NCI-H1436 treated with DMSO at 0.1 percent for 48 hours (cell line): ENCODE measurements at places on chromosomes 1 and 21.
A peak's percentile ranks its signal among the peaks of the same experiment; 100 is the strongest.

DNA sequence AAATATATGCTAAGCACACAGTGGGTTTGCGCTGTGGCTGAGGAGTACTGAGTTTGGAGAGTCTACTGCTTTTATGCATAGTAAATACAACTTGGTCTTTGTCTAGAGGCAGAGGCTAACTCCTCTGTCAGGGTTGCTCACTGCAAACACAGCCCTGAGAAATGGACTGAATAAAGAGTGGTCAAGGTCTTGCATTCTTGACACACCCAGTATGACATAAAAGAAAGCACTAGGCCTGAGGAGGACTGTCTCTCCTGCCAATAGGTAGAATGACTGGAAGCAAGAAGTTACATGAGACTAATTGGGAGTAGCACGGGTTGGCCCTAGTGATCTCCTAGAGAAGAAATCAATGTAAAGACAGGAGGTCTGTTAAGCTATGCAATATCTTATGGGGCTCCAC is 367.2 kb upstream of the B3GALT2 start:
- no peak for DNase-seq

GRCh38 chr1:220872296-220872695 is 6.9 kb upstream of the HLX start:
- no peak for DNase-seq

GRCh38 chr1:162215902-162216301 is 146.4 kb downstream of the NOS1AP start:
- DNase-seq = no peak

- DNase-seq = no peak
Observed at GRCh38 chr1:248823517-248824001, 2.2 kb downstream of the SH3BP5L start.

GRCh38 chr1:55088413-55088812 is 49.1 kb downstream of the PCSK9 start:
- no peak for DNase-seq

GRCh38 chr1:224881762-224882211 is 47.7 kb upstream of the DNAH14 start:
- DNase-seq = no peak

DNA sequence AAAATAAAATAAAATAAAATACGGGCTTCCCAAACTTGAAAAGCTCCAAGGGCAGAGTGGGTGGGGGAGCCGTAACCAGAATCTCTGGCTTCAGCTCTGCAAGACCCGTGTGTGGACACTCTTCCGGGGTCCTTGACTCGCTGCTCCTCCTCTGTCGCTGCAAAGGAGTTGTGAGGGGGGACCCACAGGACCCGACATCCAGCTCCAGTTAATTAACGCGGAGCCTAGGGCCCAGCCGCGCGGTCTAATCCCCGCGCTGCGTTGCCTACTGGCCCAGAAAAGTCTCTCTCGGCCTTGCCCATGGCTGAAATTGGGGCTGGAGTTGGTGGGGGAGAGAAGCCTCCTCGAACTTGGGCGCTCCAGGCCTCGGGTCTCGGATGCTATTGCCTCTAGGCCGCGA is 1.8 kb downstream of the LMX1A start:
- DNase-seq = no peak

- no peak for DNase-seq
Observed at GRCh38 chr1:182135946-182136345, 74.4 kb upstream of the ZNF648 start.

GRCh38 chr1:211495584-211495983 is 3.6 kb upstream of the RD3 start:
- no peak for DNase-seq

DNA sequence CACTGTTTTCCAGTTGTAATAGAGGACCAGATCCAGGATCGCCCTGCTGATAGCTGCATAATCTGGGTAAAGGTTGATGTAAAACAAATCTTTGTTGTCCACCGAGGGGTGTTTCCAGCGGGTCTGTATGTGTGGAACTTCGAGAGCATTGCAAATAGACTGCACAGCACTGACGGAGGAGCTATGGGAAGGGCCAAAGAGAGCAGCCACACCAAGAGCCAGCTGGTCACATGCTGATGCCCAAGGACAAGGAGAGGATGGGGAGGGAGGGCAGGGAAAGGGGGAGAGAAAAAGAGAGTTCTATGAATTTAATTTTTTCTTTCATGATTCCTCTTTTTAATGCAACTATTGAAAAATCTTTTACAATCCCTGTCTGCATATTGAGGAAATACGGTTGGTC is 250.0 kb downstream of the GRIK1 start:
- no peak for DNase-seq

GRCh38 chr1:7388141-7388487 is 383.0 kb upstream of the VAMP3 start:
- no peak for DNase-seq

DNA sequence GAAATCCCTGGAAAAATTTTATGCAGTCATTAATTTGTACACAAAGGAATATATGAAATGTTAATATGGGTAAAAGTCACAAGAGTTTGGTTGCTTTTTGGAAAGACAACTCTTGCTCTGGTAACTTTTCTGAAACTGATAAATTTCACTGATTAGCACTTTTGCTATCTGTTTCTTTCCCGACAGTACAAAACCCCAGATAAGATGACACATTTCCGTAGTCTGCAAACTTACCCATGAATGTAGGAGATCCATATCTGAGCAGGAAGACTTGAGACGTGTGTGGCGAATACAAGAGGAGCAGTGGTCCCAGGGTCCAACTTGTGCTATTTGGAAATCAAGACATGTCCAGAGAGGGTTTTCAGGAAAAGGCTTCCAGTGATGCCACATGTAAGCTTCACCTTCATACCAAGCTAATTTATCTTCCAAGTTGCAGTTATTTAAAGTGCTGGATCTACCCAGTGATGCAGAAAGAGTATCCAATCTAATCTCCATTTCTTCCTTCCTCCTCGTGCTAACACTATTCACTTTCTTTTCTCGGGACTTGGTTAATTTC is 35.9 kb upstream of the SAMSN1 start:
- no peak for DNase-seq

DNA sequence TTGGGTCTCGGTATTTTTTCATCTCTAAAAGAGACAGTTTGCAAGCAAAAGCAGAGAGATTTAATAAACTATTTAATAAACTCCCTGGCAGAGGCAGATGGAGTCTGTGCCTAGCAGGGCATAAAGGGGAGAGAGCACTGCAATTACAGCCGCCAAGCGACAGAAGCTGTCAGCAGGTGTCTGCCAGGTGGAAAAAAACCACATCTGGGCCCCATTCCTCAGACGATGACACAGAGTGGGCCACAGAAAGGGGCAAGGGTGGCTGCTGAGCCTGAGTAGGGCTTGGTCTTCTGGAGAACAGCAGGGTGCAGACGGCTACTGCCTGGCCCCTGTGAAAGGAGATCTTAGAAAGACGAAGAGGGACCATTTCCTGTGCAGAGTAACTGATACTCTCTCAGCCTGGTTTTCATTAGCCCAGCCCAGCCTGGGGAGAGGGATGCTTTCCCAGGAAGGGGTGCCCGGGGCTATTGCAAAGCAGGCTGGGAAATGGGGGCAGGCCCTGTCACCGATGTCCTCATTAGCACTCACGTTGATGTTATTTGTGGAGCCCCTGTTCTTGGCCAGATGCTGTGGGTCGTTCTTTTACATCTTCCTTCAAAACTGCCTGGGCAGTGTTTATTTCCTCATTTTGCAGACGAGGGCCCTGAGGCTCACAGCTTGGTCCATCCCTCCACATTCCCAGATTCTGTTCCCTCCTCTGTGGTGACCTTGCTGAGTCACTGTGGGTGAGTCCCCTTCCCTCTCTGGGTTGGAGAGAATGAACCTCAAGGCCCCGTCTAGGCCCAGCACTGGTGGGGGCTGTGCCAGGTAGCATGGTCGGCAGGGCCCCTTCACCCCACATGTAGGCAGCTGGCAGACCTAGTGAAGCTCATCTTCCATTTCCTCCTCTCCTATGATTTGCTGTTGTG is 472.7 kb downstream of the PTPRU start:
- peak; percentile 72 for DNase-seq

DNA sequence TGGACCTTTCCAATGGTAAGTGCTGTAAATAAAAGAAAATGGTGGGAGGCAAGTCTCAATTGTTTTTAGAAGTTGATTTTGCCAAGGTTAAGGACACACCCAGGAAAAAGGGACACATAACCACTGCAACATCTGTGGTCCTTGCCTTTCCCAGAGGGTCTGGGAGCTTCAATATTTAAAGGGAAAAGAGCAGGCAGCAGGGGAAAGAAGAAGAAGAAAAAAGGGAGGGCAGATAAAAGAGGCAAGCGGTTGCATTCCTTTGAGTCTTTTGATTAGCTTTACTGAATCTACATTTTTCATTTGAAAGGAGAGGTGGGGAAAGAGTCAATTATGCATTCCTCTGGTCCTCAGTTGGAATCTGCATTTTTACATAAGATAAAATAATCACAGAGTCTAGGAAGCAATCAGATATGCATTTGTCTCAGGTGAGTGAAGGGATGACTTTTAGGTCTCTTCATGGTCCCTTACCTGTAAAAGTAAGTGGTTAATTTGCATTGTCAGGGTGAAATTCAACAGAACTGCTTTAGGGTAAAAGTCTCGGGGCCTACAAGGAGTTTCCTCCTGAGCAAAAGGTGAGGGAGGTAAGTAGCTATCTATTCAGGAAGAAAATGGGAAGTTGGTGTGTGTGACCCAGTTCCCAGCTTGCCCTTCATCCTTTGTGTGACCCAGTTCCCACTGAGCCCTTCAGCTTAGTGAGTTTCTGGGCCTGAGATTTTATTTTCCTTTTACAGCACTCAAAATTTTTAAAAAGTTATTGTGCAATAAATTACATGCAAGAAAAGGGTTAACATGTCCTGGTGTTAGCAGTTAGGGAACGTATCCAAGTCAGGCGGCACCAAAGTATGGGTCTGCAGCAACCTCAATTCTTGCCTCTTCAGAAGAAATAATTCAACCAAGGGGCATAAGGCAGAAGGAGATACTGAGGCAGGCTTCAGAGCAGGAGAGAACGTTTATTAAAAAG is 8.6 kb upstream of the CNIH3 start:
- no peak for DNase-seq

DNA sequence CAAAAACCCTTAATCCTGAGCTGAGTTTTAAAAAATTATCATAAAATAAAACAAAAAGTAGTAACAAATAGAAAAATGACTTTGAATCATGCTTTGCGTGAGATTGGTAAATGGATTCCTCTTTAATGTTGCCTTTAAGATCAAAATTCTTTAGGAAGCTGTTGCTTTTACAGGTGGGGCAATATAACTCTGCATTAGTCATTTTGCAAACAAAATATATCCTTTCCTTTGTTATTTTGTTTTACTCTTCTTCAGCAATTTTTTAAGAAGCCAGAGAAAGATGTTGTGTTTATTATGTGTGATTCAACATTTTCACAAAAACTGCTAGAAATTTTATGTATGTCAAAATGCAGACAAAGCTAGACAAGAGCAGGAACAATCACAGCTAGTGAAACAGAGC is 50.0 kb downstream of the MARK1 start:
- DNase-seq = no peak

DNA sequence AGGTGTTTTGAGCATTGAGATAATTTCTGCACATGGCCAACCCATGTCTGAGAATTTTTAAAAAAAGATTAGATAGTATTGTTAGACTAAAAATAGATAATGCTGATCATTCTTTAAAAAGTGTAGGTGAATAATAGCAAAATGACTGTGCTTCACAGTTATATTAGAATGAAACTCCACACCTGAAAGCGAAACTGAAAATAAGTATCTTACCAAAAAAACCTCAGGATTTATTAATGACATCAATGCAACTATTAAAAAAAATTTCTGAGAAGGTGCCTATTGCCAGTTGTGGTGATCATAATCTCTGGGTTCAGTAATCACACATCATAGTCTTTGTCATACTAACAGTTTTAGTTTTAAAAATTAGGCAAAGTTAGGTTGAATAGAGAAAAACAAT is 36.5 kb downstream of the PLA2G4A start:
- DNase-seq = no peak

DNA sequence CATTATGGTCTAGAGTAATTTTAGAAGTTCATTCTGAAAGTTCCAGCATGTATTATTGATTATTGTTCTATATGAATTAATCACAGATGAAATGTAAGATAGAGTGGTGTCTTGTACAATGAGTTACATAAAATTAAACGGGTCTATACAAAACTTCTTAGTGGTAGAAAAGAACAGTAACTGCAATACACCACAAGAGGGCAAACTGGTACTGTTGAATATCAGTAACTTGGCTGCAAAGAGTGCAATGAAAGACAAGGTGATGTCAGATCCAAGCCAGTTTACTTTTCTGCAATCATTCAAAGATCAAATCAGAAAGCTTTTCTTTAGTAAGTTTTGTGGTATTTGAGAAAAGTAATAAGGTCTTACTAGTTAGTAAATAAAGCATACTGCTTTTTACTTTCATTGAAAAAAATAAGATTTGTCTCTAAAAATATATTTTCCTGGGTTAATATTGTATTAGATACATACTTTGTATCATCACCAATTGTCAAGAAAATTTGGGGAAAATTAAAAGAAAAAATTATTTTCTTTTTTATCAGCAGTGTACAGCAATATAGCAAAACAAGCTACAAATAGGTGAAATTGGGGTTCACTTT is 66.4 kb upstream of the BTG3 start:
- peak; percentile 52 for DNase-seq

GRCh38 chr1:117336088-117336817 is 31.0 kb upstream of the MAN1A2 start:
- DNase-seq = no peak

- DNase-seq = no peak
Observed at GRCh38 chr1:177017287-177017852, 147.1 kb downstream of the ASTN1 start.

DNA sequence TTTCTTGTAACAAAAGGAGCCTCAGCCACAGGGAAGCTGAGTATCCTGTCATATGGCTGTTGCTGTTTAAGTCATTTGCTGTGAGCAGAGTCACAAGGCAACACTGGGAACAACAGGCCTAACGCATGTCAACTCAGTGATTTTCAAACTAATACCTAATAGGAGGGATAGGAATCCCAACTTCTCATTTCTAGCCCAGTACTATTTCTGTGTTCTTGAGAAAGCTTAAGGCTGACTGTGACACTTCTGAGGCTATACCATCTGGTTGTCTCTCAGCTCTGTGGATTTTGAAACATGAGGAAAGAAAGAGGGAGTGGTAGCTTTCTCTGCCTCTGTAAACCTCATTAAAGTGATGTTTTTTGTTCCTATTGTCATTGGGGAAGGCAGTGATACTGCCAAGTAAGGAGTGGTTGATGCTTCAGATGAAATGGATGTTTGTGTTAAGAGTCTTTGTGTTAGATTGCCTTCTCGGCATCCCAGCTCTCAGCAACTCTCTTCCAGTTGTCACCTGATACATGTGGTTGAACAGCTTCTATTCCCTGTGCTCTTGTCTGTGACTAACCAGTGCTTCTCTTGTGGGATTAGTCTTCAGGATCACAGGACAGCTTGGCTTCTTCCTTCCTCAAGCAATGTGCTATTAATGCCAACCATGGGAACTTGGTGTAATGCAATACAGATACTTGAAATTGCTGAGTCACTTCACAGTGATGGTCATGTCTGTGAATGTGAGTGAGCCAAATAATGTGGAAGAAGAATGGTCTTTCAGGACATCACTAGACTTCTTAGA is 166.8 kb upstream of the IVNS1ABP start:
- DNase-seq = no peak

DNA sequence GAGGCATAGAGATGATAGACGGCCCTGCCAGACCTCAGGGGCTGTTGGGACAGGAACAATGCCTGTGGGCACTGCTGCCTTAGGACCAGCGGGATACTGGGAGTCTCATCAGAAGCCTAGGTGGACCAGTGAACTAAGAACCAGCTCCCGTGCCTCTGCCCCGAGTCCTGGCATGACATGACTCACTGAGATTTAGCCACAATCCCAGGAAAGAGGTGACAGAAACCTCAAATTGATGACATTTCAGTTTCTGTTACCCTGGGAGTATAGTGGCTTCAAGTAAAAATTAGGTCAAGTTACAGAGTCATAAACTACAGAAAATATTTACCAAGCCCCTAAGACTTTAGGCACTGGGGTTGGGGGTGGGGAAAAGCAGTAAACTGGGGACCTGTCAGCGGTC is 74.6 kb upstream of the GADD45A start:
- no peak for DNase-seq
